ENCODE measurements at places on chromosomes 7 and 10.

GRCh38 chr7:116259871-116260440, 49.6 kb downstream of the TES start:
- DNase-seq: no peak

GRCh38 chr10:53403688-53404087, 631.1 kb upstream of the MBL2 start:
- no peak for DNase-seq

DNA sequence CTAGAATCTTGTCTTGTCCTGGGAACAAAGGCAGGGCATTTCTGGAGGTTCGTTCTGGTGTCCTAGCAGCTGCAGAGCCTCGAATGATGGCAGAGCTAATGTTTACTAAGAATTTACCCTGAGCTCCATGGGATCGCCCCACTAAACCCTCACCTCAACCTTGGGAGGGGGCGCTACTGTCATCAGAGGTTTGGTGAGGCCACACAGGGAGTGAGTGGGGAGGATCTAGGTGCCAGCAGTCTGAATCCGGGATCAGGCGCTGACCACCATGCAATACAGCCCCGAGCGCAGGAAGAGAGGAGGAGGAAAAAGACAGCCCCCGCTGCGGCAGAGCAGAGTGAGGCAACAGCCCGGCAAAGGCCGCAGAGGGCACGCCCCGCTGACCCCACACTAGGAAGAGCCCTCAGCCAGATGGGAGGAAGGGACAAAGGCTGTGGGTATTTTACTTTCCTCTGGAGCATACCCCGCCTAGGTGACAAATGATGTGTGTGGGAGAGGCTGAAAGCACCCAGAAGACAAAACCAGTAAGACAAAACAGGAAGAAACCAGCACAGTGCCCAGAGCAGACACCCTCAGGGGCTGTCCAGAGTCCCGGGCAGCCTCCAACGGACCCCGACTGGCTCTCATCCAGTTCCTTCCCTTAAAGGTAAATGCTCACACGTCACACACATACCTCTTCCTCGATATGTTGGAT, 103.5 kb downstream of the FAM53B start:
- no peak for DNase-seq

- DNase-seq: no peak
These were observed 638.9 kb upstream of the FZD8 start for GRCh38 chr10:36280890-36281499.

DNA sequence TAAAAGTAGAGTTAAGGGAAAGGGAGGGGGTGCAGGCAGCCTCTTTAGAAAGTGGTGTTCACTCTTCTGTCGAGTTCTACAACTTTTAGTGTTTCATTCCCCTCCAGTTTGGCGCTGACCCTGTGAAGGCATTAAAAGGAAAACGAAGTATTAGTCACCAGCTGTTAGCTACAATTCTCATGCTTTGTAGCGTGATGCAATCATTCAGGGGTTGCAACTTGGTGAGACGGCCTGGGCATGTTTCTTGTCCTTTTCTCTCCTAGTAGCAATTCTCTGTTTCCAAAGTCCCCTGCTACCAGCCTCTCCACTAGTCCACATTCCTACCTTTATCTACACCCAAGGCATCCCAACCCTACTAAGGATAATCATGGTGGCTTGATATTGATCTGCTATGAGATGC, 33.7 kb upstream of the DGKI start:
- no peak for DNase-seq

DNA sequence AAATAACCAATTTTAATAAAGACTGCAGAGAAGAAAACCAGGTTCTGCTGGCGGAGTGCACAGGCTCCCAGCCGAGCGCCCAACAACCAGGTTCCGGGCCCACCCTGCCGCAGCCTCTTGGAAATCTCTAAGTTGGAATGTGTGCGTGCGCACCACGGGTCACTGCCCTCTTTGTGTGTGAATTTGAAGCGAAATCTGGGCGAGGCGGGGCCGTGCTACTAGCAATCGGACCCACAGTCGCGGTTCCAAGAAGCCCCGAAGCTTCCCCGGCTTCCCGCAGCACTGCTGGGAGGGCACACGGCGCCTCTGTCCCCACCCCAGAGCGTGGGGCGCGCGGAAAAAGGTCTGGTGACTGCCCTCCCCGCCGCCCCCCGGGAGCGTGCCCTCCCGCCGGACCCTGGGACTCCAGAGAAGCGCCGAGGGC, 666 bp upstream of the MAP3K8 start:
- DNase-seq: peak; percentile 28

DNA sequence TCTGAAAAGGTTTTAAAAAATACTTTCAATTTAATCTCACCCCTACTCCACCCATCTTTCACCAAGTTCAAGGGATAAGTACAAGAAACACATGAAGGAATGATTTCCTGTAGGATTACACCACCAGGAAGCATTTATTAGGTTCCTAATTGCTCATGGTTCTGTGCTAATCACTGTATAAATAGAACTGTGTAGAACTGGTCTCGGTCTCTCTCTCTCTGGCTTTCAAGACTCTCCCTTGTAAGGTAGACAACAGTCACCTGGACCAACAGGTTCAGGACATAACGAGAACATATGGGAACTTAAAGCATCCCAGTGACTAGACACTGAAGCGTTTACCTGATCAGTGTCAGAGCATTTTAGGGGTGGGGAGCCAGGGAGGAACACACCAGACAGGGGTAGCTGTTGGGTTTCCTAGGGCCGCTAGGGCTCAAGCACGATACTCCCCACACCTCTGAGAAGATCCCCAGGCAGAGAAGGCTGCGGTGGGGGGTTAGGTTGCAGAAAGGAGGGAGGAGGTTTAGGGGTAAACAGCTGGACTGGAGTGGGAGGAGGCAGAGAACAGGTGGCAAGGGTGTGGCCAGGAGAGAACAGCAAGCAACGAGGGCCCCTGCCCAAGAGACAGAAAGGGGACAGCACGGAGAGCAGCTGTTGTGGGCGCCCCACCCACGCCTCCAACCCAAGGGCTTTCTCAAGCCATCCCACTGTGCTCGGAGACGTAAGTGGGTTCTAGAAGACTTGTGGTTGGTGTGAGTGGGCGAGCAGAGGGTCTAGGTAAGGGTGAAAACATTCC, 52.5 kb upstream of the USP6NL start:
- no peak for DNase-seq

GRCh38 chr10:22962817-22963216, 35.0 kb downstream of the ARMC3 start:
- DNase-seq: no peak

- no peak for DNase-seq
These were observed 271.4 kb downstream of the GALNT17 start for GRCh38 chr7:71403202-71403946.
